ENCODE measurements at places on chromosomes 2 and 18.

DNA sequence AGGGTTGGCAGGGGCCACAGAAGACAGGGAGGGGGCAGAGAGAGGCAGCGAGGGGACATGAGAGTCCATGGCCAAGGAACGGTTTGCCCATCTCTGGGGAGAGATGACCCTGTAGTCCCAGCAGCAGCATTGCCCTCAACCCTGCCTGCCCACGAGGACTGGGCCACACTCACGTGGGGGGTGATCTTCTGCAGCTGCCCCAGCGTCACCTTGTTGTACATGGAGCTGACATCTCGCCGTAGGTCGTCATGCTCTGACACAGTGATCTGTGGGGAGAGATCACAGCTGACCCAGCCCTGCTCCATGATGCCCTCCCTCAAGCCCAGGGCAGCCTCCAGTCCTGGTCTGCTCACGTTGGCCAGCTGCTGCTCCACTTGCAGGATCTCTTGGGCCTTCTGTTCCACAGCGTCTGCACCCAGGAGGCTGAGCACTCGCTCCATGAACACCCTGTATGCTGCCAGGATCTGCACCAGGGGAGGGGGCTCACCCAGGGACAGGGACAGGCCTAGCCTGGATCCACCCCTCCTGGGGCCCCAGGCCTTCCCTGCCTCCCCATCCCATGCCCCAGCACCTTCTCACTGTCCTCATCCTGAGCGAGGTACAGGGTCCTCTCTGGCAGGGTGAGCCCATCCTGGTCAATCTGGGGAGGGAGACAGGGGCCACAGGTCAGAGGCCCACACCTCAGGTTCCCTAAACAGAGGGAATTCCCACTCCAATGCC lies 2.8 kb downstream of the ECEL1 start:
- DNase-seq = no peak

GRCh38 chr18:69161383-69162028 lies 239.2 kb upstream of the DOK6 start:
- DNase-seq = no peak

DNA sequence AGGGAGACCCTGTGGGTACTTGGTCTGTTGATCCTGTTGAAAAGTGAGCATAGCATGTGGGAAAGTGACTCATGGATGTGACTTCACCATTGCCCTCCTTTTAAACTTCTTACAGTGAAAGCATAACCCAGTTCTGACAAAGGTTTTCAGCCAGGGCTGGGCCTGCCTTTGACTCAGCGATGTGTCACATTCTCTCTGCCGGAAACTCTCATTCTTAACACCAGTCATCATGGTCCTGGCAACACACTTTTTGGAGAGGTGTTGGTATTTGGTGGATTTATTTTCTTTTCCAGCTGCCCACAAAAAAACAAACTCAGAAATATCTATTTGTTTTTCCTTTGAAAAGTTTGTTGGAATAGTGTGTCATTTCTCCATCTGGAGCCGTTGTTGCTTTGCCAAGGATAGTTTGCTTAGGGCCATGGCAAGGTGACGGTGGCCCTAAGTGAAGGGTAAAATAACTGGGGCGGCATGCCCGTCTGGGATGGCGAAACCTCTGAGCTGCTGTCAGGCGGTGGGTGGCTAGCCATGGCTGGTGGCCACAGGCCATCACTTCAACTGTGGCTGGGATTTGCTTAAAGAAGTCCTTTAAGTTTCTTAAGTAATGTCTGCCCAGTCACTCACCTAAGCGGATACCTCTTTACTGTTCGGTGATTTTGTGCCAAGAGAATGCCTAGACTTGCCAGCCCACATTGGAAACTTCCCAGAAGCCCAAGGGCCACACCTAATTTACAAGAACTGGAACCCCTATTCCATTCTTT lies 123.3 kb downstream of the LTBP1 start:
- no peak for DNase-seq

DNA sequence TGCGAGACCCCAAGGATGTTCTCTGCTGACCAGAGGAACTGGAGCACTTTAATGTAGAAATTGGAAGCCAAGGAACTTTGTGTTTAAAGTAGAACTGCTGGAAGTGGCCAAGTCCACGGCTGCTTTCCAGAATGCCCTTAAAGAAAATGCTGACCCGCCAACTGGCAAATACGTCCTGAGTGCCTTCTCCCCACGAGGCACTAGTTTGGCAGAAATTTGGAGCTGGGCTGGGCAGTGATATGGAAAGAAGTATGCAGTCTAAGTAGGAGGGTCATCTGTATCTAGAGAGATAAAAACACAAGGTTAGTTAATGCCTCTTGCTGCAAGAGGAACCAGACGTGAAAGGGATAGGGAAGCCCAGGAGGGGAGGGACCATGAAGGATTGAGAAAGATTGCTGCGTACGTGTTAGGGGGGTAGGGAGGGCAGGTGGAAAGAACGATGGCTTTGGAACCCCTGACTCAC lies 59.3 kb upstream of the RFX8 start:
- no peak for DNase-seq

DNA sequence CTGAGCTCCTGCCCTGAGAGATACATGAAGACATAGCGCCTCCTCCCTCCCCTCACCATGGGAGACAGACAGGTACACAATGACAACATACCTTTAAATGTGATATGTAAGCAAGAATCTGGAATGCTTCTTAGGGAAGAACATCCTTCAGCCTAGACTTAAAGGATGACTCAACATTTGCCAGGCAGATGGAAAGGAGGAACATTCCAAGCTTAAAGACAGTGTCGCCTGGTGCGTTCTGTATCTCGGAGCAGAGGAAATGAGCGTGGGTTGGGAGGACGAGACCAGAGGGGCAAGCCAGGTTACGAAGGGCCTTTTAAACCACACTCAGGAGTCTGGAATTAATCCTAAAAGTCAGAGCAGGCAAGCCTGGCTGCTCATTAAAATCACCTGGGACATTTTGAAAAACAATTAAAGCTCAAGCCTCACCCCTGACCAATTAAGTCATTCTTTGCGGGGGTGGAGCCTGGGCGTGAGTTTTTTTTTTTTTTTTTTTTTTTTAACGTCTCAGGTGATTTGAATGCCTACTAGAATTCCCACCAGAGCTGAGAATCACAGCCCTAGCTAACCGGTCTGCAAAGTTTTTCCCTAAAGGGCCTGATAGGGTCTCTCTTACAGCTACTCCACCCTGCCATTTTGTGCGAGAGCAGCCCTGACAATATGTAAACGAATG lies 131.2 kb upstream of the SEC11C start:
- no peak for DNase-seq

DNA sequence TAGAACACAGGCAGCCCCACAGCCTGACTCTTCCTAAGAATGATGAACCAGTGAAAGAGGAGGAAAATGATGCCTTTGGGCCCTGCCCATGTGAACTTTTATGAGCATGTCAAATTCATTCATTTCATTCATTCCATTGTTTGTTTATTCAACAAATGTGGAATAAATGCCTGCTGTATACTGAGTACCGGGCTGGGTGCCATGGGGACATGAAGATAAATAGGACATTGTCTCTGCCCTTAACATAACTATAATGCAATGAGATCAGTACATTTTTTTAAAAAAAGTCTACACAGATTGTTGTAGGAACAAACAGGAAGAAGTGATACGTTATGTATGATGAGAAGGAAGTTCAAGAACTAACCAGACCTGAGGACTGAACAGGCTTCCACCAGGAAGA lies 14.7 kb downstream of the MREG start:
- no peak for DNase-seq

DNA sequence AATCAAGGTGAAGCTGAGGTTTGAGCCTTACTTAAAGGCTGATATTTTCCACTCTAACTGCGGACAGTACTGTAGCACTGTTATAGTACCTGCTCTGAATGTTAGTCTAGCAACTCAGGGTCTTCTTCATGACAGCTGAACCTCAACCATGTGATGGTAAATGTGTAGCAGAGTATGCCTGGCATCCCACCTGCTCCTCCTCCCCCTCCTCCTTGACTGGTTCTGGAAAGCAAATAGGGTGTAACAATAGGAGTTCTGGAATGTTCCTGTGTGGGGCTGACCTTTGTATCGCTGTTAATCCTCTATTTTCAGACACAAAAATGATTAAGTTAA lies 447 bp upstream of the CCL20 start:
- no peak for DNase-seq

GRCh38 chr2:16962505-16962904 lies 296.9 kb upstream of the CYRIA start:
- no peak for DNase-seq

- no peak for DNase-seq
Measured at GRCh38 chr2:24981411-24982136, 9.8 kb upstream of the DNAJC27 start.

DNA sequence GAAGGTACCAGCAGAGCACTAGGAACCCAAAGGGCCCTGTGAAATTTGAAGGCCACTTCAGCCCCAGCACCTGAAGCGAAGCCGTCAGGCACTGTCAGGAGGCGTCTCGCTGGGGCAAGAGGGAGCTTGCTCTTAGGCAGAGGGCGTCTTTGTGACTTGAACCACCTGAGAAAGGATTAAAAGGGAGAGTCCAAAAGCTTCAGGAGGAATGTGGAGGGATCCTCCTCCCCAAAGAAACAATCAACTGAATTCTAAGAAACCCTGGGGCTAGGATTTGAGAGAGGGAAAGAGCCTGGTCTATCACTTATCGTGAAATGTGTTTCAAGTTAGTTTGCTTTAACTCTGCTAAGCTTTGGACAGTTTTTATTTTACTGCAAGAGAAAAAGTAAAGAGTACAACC lies 324.9 kb upstream of the SOX11 start:
- no peak for DNase-seq

DNA sequence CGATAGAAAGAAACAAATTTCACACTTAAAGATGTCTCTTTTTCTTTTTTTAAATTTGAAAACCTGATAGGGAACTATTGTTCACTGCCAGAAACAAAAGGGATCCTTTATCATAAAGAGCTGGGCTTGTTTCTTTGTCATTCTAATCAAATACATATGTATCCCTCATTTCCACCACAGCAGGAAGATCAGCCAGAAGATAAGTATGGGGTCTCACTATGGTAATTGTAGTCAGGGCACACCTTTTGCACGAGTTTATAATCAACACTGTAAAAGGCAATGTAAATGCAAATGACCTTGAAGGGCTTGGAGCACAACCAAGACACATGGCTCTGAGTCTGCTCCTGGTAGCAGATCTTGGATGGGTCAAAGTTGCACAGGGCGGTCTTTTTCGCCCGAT lies 109.5 kb downstream of the NXPH2 start:
- no peak for DNase-seq

DNA sequence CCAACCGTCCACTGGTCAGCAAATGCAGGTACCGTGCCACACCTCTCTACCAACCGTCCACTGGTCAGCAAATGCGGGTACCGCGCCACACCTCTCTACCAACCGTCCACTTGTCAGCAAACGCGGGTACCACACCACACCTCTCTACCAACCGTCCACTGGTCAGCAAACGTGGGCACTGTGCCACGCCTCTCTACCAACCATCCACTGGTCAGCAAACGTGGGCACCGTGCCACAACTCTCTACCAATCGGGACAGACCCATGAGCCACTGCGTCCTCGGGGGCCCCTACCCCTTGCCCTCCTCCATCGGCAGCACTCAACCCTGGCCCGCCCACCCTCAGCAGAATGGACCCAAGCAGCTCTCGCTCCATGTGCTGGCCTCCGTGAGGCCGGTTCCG lies 226.4 kb upstream of the SALL3 start:
- DNase-seq = no peak

GRCh38 chr2:159209341-159210306 lies 76.9 kb downstream of the WDSUB1 start:
- DNase-seq = peak; percentile 18

DNA sequence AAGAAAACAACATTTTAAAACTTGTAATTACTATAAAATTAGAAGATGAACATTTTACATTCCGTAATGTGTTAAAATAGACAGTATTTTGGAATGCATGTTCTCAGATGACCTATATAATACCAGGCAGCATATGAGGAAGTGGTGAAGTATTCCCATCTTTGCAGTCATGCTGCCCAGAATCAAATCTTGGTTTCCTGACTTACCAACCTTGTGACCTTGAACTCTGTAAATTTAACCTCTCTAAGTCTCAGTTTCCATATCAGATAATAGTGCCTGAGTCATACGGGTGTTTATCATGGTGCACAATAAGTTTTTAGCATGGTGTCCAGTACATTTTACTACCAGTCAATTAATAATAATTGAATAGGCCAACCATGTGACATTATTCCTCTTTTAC lies 7.3 kb upstream of the GALM start:
- DNase-seq = no peak

GRCh38 chr18:47595831-47596501 lies 334.5 kb downstream of the SMAD2 start:
- peak; percentile 30 for DNase-seq

DNA sequence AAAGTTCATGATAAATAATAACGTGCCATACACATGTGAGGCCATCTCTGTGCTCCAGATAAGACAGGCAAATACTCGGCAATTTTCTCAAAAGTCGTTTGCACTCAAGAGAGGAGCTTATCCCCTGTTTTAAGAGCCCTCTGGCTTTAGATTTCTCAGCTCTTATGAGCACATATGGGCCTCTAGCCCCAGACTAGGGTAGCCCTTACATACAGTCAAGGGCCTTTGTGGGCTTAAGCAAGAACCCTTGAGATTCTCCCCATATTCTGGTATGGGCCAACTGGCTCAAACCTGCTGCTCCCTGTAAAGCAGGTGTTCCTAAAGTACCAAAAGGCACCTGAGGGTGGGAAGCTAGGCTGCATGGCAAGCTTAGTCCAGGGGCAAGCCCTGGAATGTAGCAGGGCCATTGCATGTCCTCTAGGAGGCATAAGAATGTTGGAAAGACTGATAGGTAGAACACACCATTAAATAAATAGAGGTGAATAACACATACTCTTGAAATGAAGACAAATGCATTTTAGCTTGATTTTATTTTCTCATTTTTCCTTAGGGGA lies 66.1 kb downstream of the FASTKD2 start:
- DNase-seq = no peak

GRCh38 chr2:193695367-193695766 lies 1500.6 kb upstream of the TMEFF2 start:
- DNase-seq = no peak

DNA sequence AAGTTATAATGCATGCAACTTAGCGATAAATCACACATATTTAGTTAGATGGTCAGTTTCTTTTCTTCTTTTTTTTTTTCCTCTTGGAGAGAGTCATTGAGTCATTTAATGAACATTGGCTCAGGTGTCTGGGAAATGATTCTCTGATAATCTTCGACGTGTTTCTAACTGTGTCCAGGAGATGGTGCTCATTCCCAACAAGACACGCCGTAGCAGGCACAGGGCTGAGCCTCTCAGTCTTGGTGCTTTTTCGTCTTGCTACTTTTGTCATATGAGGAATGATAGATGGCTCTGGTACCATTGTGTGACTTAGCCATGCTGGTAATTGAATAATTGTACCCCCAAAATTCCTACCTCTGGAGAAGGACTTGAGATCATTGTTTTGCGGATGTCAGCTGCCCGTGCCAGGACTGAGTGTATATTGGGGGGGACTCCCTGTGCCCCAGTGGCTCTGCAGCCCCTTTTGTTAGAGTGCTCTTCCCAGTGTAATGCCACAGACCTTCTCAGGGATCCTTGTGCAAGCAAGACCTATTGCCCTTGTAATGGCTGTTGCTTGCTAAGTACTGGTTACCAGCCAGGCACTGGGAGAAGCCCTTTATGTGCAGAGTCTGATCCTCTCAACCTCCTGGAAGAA lies 107.6 kb upstream of the CYRIA start:
- DNase-seq = peak; percentile 47
